ENCODE measurements at places on chromosomes 2 and 18. TPM values are rescaled to one million over a fixed set of nuclear protein-coding genes. Genes with fewer than 3 reads are reported as not detected.

DNA sequence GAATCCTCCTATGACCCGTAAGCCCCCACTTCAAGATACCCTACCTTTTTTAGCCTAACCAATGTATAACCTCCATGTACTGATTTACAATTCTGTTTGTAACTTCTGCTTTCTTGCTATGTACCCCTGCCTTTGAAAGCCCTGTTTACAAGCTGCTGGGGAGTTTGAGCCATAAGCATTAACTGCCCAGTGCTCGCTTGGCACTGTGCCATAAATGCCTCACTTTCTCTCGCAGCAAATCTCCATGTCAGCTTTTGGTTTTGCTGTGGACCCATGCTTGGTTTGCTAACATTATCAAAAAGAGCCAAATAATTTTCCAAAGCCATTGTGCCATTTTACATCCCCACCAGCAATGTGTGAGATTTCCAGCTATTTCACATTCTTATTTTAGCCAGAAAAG is 51.8 kb downstream of the TEX51 start:
- DNase-seq: no peak

DNA sequence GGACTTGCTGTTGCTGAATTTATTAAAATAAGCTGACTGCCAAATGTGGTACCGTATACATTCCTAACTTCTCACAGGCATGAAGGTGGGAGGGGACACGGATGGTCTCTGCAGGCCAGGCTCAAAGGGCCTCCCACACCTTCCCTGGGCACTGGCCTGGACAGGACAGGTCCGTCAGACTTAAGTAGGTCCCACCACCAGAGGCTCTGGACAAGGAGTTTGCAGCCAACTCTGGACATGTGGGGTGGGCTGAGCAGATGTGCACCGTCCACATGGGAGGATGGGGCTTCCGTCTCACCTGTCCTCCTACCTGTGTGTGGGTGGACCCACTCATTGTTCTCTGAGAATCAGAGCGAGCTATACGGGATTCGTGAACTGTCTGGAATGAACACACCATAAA is 8.2 kb downstream of the ODC1 start:
- no peak for DNase-seq

MAP3K20 gene
- 12.0 TPM for total RNA-seq

ANKRD62 gene
- not detected for total RNA-seq

Data from activated naive CD4-positive, alpha-beta T cell treated with anti-CD3 and anti-CD28 coated beads, Interleukin-2, amount 50 U/mL, for 72 hours (primary cell).